ENCODE measurements at places on chromosomes 5 and 9.

DNA sequence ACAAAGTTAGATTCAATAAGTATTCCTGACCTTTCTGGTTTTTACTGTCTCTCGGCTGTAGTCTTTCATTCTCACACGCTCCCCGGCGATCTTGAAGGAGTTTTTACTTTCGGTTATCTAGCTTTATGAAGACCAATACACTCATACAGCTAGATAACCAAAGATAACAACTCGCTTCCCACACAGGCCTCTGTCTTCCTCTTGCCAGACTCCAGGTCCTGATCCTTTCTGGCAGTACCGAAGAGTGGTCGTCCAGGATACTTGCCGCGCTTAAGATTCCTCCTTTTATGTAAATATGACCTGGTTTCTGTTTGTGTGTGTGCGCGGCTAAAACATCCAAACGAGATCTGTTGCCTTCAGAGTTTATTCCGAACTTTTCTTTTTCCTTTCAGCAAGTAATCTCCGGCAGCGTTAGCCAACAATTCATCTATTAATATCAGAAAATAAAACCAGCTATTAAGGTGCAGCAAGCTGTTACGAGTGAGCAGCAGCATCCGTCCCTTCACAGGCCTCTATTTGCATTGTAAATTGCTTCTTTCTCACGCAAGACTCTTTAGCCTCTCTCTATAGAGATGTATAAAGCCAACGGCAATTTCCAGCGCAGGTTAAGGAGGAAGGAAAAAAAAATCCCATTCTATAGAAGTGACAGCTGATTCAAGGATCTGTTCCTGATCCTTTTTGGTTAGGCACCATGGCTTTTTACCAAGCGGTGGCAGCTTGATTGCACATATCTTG is 216.1 kb downstream of the MEF2C start:
- no peak for DNase-seq

- no peak for DNase-seq
Observed at GRCh38 chr5:149464796-149465489, 85.9 kb upstream of the IL17B start.

GRCh38 chr5:98458726-98459125 is 314.7 kb upstream of the RGMB start:
- DNase-seq, result no peak

DNA sequence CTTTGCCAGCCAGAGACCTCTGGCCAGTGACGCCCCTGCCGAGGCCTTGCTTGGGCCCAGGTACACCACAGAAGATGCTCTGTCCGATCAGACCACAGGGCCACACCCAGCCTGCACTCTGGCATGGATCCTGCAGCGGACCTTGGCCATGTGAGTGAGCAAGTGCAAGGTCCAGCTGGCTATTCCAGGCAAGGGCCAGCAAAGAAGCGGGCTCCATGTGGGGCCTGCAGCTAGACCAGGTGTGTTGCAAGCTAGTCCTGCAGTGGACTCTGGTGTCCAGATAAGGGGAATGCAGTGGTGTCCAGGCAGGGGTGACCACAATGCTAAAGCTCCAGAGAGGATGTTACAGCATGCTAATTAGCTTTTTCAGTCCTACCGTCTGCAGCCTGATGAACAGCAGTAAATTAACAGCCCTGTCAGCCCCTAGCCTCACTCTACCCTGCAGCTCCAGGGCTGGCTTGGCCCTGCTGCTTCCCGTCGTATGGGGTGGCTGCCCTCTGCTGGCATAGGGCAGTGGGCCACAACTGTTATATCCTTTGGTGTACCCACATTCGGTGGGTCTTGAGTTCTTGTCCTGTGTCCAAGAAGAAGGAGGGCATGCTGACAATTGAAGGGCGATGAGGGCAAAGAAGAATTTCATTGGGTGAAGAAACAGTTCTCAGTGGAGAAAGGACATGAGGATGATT is 284.5 kb upstream of the POU5F2 start:
- DNase-seq, result no peak

DNA sequence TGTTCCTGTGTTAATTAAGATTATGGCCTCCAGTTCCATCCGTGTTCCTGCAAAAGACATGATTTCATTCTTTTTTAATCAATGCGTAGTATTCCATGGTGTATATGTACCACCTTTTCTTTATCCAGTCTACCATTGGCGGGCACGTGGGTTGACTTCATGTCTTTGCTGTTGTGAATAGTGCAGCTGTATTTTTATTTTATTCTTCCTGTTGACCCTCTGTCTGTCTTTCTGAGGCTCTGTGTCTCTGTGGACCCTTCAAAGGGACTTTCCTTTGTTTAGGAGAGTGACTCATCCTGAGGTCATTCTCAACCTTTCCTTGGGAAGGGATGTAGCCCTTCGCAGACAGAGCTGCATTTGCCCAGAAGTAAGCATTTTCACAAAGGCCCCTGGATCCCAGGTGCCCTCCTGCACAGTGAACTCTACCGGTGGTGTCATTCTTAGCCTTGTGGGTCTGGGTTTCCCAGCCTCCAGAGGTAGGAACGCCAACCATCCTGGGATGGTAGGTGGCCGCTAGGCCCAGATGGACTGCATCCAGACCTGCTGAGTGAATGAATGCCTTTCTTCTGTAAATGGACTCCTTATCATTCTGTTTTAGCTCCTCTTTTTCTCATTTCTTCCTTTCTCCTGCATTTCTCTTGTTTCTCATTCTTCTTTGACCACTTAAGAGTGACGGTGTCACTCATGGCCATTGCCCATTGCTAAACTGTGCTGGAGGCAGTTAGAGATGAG is 22.4 kb downstream of the TRIO start:
- DNase-seq, result no peak

GRCh38 chr9:120151806-120152205 is 428.2 kb downstream of the CDK5RAP2 start:
- no peak for DNase-seq

DNA sequence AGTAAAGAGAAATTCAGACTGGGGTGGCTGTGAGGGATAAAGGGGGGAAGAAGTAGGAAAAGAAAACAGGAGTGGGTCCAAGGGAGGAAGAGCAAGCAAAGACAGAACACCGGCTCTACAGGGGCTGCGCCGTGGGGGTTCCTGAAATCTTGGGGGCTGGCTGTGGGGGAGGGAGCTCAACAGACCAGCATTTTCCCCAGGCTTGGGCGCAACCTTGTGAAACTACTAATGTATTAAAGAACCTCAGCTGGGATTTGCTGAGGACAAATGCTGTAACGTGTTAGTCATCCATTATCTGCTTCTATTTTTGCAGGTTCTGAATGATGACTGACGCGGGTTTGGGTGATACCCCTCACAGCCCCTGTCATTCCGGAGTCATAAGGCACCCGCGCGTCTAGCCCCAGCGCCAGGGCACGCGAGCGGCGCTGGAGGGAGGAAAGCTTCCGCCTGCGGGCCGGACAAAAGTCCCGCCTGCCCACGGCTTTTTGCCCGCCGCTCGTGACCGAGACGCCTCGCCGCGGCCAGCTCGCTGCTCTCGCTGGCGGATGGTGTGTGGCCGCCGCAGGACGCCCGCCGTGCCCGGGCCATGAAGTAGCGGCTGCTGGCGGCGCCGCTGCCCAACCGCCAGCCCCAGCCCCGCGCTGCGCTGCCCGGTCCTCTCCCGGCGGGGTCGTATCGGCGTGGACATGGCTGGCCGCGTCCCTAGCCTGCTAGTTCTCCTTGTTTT is 110.6 kb downstream of the PAM start:
- peak; percentile 21 for DNase-seq

GRCh38 chr9:91060520-91061343 is 259.1 kb downstream of the SYK start:
- DNase-seq, result no peak

GRCh38 chr5:172648755-172649154 is 7.7 kb downstream of the NEURL1B start:
- no peak for DNase-seq

GRCh38 chr5:142814122-142814521 is 43.9 kb downstream of the ARHGAP26 start:
- DNase-seq, result no peak

GRCh38 chr9:23615569-23615968 is 210.5 kb downstream of the ELAVL2 start:
- no peak for DNase-seq

DNA sequence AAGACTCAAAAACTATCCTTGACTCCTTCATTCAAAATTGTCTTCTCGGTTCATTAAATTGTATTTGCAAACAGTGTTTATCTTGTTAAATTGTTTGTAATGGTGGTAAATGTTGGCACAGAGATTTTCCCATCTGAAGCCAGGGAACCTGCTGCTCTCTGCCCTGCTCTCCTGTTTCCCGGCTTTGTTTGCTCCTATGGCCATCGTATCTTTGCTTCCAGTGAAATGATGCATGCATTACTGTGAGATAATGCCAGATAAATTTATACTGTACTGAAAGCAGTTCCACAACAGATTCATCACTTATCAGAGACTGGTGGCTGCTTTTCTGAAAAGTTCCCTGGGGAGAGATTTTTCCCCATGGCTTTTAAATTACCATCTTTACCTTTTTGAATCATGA is 81.4 kb downstream of the CD180 start:
- no peak for DNase-seq

GRCh38 chr9:93549611-93550010 is 26.8 kb upstream of the PHF2 start:
- no peak for DNase-seq

DNA sequence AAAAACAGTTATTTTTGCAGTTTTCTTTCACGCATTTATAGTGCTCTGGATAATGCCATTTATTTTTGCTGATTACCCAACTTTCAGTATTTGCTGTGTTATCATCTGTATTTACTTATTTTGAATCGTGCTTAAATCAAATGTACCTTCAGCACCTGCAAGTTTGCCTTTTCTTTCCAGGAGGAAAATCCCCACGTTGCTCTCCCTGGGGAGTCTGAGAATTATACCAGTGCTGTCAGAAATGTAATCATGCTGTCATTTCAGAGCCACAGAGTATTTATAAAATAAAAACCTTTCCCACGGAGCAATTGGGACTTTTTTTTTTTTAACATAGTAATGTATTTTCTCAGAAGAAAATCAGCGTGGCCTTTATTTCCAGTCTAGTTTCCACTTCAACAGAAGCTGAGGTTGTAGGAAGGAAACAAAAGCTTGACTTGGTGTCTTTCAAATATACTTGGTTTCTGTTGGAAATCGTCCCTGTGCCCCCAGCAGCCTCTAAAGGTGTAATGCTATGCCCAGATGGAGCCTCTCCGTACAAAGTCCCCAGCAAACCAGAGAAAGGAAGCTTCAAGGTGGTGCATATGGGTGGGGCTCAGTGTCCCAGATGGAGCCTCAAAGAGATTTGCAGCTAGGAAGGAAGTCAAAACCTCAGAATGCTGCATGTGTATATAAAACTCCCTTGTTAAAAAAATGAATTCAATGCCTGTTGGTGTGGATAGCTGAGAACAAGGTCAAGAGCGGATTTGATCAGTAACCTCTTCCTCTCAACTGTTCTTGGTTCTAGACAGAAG is 2.1 kb downstream of the GPR150 start:
- DNase-seq, result no peak

DNA sequence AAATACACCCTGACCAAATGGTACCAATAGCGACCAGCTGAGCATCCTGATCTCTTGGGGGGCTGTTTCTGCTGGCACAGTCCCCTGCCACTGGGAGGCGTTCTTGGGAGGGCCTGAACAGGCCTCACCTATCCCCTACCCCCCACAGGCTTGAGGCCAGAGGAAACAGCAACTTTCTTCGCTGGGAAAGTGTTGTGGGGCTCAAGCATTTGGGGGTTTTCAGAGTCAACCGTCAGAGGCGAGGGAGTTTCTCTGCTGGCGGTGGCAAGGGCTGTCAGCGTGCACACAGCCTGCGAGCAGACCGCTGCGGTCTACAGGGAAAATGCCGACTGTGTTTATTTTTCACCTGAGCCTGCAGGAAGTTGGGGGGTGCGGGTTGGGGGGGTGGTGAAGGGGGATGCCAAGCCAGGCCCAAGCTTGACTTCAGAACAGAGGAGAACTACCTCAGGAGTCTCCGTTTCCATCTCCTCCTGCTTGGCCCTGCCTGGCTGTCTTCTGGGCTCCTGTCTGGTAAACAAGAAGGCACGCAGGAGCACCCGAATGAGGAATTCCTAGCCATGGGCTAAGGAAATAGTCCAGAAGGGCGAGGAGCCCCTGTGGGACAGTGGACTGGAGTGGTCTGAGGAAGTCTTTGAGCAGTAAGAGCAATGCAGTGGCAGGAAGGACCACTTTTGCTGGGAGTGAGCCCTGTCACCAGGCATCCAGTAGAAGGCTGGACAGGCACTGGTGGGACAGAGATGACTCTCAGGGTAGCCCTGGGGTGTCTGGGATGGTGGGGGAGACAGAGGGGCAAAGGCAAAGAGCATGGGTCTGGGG is 18.1 kb downstream of the TCF7 start:
- no peak for DNase-seq

DNA sequence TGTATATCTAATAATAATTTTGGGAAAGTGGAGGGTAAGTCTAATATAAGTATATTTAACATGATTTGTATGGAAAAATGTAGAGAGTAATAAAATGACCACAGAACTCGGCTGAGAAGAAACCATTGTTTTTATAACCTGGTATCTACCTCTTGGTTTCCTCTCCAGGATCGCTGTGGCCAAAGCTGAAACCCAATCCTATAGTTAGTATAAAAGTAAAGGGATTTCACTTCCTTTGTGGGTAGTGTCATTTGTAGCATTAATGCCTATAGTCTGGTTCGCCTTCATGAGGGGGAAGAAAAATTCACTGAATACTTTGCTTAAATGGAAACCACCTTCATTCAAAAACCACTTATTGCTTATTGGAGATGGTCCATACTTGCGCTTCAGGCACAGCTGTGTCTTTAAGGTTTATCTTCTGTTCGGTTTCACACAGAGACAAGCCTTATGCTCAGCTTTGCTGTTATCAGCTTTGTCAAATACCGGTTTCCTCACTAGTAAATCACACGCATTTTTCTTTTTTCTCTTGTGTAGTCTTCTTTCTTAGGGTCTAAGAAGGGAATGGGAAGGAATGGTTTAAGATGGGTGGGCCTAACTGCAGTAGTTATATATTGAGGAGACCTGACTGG is 12.1 kb downstream of the PIK3R1 start:
- no peak for DNase-seq

DNA sequence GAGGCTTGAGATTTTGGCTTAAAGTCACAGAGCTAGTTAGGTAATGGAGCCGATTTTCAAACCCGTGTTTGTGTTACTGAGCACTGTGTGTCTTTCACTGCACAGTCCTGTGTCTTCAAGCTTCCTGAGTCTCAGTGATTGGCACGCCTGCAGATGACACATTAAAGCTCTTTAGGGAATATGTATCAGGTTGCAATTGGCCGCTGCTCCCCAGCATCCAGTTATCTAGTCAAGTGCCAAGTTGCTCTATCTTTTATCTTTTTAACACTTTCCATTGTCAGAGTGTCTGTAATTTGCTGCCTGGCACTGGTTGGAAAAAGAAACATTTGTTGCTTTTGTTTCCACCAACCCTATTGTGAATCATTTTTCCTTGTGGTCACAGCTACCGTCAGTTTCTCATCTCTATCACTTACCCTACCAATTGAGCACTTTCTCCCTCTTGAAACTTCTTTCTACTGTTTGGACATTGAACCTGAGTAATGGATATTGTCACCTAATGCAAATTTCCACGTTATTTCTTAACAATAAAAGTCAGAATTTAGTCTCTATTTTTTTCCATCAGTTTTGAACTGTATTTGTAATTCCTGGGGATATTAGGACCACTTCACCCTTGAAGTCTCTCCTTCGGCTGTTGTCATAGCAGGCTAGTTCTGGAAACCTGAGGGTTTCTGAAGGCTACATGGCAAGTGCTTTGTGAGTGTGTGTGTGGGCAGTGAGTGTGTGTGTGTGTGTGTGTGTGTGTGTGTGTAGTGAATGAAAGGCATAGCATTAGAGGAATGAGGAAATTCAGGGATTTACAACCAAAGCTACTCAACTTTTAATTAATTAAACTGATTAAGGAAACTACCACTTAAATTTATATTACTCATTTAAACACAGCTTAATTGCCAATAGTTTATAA is 274.3 kb downstream of the ISL1 start:
- no peak for DNase-seq

All from stimulated activated CD4-positive, alpha-beta T cell treated with anti-CD3 and anti-CD28 coated beads, Interleukin-2, amount 100 ng/mL, for 48 hours (primary cell).